RPMI7951 (cell line): ENCODE measurements at places on chromosomes 12 and 14. TPM values are rescaled to one million over a fixed set of nuclear protein-coding genes. Genes with fewer than 3 reads are reported as not detected.

GLT1D1 gene
- not detected in 2 replicates for total RNA-seq

BEGAIN gene
- not detected in 2 replicates for total RNA-seq

CPNE6 gene
- total RNA-seq: not detected in 2 replicates

KHNYN gene
- 18.4 and 23.1 TPM in 2 replicates for total RNA-seq

KLRG1 gene
- total RNA-seq: 1.4 and 2.0 TPM in 2 replicates

SLC41A2 gene
- total RNA-seq: 10.9 and 13.6 TPM in 2 replicates

GNB3 gene
- total RNA-seq: 0.10 and 0.72 TPM in 2 replicates

GRCh38 chr12:32515137-32515873, 115.9 kb downstream of the FGD4 start:
- no peak for DNase-seq

GRCh38 chr12:61308220-61308619, 952.0 kb upstream of the USP15 start:
- no peak for DNase-seq

DNA sequence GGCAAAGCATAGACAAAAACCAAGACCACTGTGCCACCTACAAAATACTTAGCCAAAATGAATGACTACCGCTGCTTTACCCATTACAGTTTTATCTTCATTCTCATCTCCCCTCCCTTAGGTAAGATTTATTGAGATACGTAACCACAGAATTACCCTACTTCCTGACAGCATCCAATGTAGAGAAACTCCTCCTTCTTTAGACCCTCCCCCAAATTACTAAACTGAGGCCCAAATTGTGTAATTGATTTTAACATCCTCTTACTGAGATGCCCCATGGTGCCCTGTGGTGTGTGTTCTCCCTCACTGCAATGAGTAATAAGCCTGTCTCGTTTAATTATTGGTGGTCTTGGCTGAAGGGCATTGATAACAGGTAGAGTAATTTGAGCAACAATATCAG, 19.1 kb downstream of the VRK1 start:
- no peak for DNase-seq

GRCh38 chr12:100995201-100995600, 200.6 kb downstream of the ANO4 start:
- peak; percentile 42 for DNase-seq

DNA sequence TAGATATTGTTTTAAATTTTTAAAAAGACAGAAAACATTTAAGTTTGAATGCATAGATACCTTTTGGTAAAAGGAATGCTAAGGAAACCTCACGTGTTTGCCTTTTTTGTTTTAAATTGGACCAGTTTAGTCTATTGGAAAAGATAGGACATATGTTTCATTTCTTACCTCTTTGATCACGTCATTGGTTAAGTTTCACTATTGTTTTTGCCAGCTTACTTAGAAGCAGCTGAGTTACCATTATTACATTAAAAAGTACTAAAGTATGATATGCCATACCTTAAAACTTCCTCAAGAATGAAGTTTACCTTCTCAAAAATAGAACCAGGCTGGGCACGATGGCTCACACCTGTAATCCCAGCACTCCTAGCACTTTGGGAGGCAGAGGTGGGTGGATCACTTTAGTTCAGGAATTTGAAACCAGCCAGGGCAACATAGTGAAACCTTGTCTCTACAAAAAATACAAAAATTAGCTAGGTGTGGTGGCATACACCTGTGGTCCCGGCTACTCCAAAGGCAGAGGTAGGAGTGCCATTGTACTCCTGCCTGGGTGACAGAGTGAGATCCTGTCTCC, 54.4 kb downstream of the SRGAP1 start:
- DNase-seq: no peak

DNA sequence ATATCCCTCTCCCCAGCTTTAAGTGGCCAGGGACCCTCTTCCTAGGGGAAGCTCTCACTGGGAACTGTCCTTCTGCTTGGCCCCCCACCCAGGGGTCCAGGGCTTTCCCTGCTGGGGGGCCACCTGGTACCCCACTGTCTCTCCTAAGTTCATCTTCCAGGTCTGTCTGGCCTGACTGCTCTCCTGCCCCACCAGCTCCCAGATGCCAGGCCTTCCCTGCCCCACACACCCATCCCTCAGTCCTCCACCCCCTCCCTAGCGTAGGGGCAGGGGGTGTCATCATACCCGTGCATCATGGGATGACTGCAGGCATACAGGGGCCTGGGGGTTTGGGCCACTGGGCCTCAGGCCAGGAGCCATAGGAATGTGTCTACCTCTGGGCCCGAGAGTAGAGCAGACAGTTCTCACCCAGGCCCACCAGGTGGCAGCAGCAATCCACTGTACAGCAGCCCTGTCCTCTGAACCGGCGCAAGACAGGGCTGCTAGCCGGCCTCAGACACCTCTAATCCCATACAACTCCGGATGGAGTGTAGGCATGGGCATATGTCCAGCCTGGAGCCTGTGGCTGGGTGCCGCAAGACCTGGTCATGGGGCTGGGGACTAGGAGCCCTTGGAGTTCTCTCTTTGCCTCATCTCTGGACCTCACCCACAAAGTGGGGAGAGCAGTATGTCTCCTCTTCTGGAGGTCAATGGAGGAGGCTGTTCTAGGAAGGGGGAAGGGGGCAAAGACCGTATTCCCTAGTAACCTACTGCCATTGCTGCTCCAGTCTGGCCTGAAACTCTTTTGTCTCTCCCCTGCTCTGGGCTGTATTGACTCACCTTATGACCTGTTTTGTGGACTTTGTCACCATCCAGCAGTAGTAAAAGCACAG, 10.0 kb upstream of the SMARCD1 start:
- peak; percentile 75 for DNase-seq

DNA sequence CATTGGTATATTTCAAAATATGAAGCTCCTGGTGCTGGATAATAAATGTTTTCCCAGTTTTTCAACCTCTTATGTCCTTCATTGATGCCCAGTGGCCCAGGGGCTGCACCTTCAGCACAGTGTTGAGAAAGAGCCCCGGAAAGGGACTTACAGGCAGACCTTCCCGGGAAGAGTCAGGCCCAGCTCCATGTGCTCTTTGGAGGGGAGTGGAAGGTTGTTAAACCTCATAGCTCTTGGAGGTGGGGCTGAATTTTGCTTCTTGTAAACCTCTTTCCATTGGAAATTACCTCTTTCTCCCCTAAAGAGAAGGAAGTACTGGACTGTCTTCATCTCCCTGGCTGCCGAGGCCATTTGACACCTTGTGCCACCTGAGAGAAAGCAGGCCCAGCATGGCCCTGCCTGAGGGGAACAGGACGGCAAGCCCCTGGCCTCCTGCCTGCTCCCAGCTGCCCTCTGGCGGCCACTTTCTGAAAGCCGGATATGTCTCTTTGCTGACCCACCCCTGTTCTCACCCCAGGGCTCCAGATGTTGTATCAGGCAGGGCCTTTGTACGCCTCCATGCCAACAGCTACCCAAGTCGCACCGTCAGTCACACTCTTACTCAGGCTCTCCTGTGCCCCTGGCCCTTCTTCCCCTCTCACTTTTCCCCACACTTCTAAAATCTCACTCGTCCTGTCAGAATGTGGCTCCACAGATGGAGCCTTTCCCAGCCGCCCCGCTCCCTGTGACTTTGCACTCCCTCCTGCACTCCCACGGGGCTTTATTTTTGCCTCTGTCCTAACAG, 43.0 kb downstream of the EVL start:
- peak; percentile 43 for DNase-seq

GRCh38 chr12:38785381-38785780, 120.0 kb downstream of the CPNE8 start:
- no peak for DNase-seq

- peak; percentile 37 for DNase-seq
Measured at GRCh38 chr12:26028953-26029735, 70.7 kb downstream of the RASSF8 start.

DNA sequence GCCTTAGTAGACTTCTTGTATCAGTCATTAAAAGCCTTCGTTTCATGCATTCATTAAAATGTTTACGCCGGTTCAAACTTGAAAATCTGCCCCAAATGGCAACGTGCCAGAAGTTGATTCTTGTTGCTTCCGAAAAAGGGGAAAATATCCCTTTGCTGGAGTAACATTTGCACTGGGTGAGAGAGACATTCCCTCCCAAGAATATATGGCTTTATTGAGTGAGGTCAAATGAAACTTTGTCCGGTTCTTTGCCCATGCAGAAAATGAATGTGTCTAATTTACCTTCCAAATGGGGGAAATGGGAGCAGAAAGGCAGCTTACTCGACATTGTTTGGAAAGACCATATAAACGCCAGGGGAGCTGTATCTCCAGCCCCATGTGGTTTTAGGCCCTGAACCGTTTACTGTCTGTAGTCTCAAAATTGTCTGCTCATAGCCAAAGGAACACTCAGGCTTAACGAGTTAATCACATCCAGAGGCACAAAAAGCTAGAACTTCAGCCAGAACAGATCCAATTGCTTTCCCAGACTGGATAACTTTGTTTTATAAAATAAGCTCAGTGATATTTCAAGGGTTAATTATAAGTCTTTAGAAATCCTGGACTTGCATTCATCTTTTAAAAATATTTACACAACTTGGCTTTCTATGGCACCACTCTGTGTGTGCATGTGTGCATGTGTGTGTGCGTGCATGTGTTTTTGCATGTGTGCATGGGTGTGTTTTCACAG, 2.9 kb upstream of the EMP1 start:
- DNase-seq: no peak

DNA sequence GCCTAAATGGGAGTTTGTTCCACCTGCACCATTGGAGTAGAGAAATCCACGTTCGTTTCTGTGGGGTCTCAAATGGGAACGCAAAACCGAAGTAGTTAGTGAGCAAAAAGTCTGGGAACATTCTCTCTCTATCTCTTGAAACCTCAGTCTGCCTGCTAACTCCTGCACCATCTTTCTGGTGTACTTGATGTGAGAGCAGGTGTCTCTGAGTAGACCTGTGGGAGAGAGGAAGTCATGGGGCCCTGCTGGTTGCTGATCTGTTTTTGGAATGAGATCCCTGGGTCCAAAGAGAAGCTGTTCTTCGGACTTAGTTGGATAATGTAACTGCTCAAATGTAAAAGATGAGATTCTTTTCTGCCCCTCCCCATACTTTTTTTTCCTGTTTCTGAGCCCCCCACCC, 57.3 kb downstream of the MAX start:
- DNase-seq: no peak

- DNase-seq: no peak
Measured at GRCh38 chr14:52003324-52003723, 14.0 kb downstream of the RTRAF start.

DNA sequence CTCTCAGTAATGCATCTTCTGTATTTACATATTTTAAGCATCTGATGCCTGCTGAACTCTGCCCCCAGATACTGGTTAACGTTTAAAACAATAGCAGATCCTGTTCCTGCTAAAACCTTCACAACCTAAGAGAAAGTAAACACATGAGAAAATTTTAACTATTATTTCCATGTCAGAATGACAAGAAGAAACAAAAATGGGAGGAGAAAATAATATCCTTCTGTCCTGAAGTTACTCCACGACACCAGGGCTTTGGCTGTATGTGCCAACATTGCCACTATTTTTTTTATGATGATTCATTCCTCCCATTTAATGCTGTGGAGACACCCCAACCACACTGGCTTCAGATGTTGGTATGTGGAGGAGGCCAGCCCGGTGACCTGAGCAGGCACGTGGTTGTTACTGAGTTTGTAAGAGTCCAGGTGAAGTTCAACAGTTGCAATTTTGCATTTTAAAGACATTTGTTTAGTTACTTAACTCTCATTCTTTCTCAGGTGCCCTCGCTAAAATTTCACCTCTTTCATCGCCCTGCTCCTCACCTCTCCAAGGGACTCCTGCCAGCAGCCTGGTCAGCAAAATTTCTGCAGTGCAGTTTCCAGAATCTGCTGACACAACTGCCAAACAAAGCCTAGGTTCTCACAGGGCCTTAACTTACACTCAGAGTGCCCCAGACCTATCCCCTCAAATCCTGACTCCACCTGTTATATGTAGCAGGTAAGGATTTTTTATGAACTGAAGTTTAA, 65.5 kb upstream of the SLCO1C1 start:
- no peak for DNase-seq

DNA sequence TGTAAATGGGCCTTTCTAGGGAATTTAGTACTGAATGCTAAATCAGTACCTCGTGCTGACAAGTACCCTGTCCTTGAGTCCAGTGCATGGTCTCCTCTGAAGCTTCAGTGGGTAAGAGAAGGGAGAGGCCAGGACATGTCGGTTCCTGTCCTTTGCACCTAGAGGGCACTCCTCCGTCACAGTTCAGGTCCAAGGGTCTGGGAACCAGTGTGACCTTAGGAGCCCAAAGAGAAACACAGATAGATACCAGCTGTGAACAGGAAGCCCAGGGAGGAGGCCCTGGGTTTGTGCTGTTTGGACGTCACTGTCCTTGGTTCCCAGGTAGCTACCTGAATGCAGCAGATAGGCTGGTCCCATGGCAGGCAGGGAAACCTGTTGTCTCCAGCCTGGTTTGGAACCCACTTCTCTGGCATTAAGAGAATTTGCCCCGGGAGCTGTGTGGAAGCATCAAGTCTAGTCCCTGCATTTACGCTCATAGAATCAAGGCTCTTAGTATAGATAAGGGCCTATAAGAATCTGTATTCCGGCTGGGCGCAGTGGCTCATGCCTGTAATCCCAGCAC, 3.9 kb upstream of the FGF23 start:
- no peak for DNase-seq

DNA sequence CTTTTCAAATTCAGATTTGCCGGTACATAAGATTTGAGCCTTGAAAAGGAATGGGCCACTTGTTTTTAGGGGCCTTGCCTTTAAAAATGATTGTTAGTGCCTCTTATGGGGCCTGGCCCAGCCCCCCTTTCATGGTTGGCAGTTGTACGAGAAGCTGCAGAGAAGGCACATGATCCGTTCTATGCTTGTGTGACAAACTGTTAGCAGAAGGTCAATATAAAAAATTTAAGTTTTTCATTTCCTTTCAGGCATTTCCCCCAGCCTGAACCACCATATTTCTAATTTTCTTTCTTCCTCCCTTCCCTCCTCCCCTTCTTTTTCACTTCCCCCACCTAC, 119.1 kb downstream of the PLXNC1 start:
- DNase-seq: no peak

- no peak for DNase-seq
Measured at GRCh38 chr14:69878251-69878650, 965 bp upstream of the SMOC1 start.

DNA sequence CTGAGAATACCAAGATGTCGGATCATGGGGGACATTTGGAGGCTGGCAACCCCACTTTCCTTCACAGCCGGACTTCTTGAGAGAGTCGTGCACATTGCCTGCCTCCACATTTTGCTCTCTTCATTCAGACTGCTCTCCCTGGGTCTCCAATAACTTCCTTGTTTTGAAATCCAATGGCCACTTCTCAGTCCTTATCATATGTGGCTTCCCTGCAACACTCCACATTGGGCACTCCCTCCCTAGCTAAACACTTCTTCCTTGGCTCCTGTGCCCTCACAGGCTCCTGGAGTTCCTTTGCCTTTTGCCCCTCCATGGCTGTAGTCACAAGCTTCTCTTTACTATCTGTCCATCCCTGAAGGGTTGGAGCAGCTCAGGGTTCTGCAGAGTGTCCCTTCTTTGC, 30.1 kb downstream of the NPC2 start:
- DNase-seq: no peak
